Epithelial cell of proximal tubule (primary cell): ENCODE measurements at places on chromosomes 3 and 15. TPM values are rescaled to one million over a fixed set of nuclear protein-coding genes. Genes with fewer than 3 reads are reported as not detected.

Gene LYZL4
- not detected in 2 replicates for total RNA-seq

DNA sequence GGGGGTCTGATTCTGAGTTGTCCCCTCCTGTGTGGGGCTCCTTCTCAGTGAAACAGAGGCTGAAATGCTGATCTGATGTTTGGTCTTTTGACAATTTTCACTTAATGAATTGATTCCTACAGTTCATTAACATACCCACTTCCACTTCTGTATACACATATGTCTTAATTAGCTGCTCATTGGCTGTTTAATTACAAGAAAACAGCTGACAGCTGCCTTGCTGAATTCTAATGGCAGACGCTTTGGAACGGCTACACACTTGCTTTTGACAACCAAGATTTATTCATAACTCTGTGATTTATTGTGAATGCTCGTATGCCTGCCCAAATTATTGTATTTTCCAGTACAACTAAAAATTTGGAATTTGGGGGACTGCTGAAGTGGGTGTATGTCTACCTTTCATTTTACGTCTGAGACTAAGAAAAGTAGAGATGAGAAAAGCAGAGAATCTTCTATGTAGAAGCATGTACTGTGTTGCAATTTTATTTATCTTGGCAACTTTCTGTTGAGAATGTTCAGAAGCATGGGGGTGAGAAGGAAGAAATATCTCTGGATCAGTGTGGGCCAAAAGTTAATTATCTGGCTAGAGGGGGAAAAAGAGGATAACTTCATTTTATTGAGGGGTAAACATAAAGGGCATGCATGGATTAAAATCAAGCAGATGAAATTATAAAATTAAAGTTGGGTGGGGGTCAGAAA is 46.5 kb upstream of the ICE2 start:
- no peak for DNase-seq

- no peak for DNase-seq
Measured at GRCh38 chr3:56689303-56689702, 6.2 kb upstream of the TASOR start.

Gene MKRN3
- total RNA-seq, result 0.81 TPM in 1 of 2 replicates, not detected in the other

DNA sequence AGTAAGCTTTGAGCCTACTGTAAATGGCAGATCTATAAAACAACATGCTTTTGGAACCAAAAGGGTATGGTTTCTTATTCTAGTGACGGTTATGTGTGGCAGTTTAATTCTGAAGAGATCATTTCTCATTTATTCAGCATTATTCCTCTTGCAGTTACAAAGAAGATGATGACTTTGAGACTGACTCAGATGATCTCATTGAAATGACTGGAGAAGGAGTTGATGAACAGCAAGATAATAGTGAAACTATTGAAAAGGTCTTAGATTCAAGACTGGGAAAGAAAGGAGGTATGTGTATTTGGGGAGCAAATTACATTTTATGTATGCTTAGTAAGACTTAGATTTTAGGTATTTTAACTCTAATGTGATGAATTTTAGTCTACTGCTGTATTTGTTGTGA is 41.5 kb downstream of the CHD2 start:
- DNase-seq, result no peak

GRCh38 chr15:75090388-75090734 is 67.0 kb downstream of the PPCDC start:
- no peak for DNase-seq

- DNase-seq, result no peak
Measured at GRCh38 chr3:118760585-118761290, 273.9 kb downstream of the IGSF11 start.

DNA sequence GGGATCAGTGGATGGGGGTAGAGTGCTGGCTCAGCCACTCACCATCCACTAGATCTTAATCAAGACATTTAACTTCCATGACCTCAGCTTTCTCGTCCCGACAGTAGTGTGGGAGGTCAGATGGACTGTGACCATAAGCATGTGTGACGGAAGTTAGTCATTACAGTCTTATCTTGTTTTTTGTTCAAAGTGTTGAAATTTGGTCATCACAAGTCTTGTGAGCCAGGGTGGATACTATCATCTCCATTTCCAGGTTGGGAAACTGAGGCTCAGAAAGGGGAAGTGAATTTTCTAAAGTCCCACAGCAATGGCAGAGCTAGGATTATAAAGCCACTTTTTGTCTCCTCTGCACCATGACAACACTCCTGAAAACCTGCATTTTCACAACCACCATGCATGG is 32.0 kb upstream of the ITGA11 start:
- no peak for DNase-seq

Gene NANOGP8
- total RNA-seq, result not detected in 2 replicates

Gene IL12A
- total RNA-seq, result 2.9 and 8.1 TPM in 2 replicates
